ENCODE measurements at places on chromosomes 4 and X. TPM values are rescaled to one million over a fixed set of nuclear protein-coding genes. Genes with fewer than 3 reads are reported as not detected.

- DNase-seq: no peak
Observed at GRCh38 chr4:78772526-78773091, 3.5 kb upstream of the BMP2K start.

CDKL2 gene
- polyA plus RNA-seq: 0.14 TPM

GPR82 gene
- 0.06 TPM for polyA plus RNA-seq

FAM241A gene
- polyA plus RNA-seq: 2.9 TPM

- DNase-seq: no peak
Observed at GRCh38 chr4:38114386-38115150, 154.4 kb downstream of the PTTG2 start.

- DNase-seq: no peak
Observed at GRCh38 chrX:118588715-118589114, 93.1 kb downstream of the DOCK11 start.

PPP1R3F gene
- polyA plus RNA-seq: 7.9 TPM

DNA sequence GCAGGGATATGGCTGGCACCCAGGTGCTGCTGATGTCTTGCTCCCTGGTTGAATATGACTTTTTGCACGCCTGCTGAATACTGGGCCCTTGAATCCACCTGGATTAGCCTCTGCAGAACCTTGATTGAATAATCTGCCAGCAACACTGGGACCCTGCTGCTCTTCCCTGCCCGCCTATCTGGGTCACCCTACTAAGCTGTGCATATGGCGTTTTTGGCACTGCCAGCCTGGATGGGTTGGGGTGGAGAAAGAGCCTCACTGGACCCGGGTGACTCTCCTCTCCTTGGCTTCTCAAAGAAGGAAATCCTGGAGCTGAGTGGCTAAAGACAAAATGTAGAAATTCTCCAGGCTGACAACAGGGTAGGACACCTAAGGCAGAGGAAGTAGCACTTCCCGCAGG is 100.0 kb downstream of the MAOA start:
- no peak for DNase-seq

- no peak for DNase-seq
Observed at GRCh38 chrX:118665204-118665603, 62.2 kb upstream of the IL13RA1 start.

- no peak for DNase-seq
Observed at GRCh38 chr4:11120435-11120834, 308.3 kb downstream of the HS3ST1 start.

PRKX gene
- 9.0 TPM for polyA plus RNA-seq

DNA sequence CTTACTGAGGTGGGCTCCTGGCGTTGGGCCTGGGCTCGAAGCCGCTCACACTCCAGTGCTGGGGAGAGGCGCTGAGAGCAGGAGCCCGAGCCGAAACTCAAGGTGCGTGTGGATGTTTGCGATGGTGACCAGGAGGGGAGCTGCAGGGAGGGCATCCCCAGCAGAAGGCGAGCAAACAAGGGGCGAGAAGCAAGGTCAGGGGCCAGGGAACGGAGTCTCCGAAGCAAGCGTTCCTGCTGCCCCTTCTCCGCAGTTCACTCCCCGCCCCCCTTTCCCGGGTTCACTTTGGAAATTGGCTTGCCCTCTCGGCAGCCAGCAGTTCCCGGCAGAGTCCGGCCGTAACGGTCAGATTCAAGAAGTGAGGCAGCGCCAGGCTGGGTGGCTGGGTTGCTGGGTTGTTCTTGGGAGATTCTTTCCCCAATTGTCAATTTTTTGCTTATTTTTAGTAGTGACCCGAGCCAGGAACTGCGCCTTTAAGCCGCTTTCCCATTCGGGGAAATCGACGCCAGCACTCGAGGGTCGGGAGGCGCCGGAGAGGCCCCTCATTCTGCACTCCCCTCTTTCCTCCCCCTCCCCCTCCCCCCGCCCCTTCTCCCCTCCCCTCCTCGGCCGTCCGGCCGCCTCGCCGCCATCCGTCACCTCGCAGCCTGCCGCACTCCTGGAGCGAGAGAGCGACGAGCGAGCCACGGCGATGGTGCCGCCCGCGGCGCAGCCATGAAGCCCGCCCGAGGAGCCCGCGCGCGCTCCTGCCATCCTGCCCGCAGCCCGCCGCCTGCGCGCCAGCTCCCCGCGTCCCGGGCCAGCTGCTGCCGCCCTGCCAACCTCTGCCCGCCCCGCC is at the start of gene FRMPD3:
TSS of gene FRMPD3 (plus strand) at position 655 of the 838 bp plus-strand sequence. CDS start 76,937 bp downstream, outside the sequence.
- DNase-seq: no peak

GRCh38 chr4:74613266-74613665 is 168.3 kb downstream of the AREG start:
- no peak for DNase-seq

DNA sequence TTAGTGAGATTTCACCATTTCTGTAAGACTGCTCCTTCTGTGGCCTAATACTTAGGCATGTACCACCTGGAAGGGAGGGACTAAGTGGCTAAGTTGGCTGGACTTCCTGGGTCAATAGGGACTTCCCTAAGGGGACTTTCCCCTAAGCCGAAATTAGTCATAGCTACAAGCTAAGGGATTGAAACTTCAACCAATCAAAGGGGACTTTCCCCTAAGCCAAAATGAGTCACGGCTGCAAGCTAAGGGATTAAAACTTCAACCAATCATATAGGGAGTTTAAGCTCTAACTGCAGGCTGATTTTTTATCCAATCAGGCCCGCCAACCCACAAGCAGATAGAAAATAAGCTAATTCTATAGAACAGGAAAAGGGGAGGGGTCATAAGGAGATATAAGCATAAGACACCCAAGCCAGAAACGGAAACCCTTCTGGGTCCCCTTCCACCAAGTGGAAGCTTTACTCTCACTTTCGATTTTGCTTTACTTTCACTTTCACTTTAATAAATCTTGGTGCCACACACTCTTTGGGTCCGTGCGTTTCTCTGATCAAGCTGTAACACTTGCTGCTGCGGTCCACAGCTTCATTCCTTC is 382.8 kb downstream of the KLHL4 start:
- DNase-seq: no peak

GRCh38 chr4:101009471-101009870 is 337.9 kb downstream of the PPP3CA start:
- no peak for DNase-seq
